ENCODE measurements at places on chromosomes 16 and 17.

- no peak for DNase-seq
These were observed 13.7 kb downstream of the HIC1 start for GRCh38 chr17:2068519-2069051.

- DNase-seq, result no peak
These were observed 15.7 kb downstream of the TMIGD1 start for GRCh38 chr17:30318155-30318554.

DNA sequence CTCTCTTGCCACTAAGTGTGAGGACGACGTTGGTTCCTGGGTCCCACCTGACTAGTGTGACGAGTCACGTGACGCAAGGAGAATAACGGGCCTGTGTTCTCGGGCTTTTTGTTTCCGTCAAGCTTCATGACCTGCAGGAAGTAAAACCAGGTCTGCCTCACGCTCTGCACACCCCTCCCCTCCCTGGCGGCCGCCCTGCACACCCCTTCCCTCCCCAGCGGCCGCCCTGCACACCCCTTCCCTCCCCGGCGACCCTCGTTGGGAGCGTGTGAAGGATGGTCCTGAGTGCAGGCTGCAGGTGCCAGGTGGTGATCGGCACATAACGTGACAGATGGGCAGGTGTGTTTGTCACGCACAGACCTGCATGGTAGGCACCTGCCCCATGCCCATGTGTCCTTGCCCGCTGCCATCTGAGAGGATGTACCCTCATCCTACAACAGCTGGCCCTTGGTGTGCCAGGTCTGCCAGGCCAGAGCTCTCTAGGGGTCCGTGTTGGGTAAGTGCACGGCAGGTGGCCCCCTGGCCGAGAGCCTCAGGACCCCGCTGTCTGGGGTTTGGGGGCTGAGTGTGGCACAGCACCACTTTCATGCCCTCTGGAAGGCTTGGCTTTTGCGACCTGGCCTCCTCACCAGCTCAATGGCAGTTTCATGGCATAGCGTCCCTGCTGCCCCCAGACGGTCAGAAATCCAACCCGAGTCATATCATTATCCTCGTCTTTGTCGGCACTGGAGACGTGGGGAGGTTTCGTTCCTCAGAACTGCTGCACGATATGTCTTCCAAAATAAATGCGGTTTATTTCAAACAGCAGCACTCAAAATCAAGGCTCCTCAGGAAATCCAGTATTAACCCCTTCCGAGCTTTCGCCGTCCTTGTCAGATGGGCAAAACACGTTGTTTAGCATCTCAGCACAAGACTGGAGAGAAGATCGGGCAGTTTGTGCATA is 191.8 kb upstream of the CHMP6 start:
- DNase-seq, result no peak

DNA sequence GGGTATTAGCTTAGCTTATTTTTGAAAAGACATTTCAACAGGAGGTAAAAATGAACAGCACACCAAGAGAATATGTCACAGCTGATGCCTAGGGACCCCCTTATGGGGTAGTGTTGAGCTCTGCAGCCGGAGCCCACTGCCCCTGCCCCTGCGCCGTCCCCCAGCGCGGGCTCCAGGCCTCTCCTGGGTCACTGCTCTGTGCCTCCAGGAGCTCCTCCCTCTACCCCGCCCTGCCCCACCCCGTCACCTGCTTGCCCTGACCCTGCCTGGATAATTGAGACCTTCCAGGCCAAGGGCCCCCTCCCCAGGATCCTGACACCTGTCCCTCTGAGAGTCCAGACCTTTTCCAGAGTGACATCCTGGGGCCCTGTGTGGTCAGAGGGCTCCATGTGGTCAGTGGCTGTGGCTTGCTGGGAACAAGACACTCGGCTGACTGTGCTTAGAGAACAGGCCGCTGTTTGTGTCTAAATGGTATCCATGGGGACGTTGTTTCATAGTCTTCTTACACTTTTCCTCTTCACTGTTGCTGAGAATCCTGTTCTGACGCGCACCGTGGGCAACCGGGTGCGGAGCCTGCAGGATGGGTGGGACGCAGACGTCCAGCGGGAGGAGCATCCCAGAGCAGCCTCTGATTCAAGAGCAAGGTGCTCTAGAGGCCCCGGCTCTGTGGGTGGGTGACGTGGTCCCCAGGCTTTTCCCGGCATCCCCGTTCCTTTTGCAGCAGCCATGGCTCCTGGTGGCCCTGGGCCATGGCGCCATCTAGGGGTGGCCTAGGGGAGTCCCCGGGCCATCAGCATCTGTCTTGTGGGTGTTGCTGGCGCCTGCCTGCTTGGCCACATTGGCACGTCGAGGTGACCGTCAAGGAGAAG is 20.0 kb upstream of the WFIKKN1 start:
- no peak for DNase-seq

DNA sequence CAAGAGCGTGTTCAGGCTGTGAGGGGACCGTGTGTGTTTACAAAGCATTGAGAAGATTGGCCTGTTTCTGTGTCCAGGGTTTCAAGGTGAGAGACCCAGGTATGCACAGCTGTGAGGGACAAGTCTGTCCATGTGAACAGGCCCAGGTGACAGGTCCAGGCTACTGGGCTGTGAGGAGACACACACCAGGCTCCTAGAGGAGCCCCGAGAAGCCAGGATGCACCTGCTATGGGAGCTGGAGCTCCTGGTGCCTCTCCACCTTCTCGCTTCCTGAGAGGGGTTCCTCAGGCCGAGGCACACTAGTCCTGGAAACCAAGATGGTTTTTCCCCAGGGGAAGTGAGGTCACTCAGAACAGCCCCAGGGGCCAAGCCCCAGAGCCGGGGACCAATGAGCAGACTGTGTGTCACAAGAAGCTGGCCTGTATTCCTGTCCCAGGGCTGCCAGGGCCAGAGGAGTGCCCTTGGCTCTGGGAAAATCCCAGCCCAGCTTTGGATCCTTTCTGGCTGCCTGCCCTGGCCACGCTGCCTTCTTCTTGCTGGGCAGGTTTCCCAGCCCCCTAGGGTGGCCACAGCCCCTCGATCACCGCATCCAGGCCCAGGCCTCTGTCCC is 153.4 kb upstream of the PLCG2 start:
- no peak for DNase-seq

DNA sequence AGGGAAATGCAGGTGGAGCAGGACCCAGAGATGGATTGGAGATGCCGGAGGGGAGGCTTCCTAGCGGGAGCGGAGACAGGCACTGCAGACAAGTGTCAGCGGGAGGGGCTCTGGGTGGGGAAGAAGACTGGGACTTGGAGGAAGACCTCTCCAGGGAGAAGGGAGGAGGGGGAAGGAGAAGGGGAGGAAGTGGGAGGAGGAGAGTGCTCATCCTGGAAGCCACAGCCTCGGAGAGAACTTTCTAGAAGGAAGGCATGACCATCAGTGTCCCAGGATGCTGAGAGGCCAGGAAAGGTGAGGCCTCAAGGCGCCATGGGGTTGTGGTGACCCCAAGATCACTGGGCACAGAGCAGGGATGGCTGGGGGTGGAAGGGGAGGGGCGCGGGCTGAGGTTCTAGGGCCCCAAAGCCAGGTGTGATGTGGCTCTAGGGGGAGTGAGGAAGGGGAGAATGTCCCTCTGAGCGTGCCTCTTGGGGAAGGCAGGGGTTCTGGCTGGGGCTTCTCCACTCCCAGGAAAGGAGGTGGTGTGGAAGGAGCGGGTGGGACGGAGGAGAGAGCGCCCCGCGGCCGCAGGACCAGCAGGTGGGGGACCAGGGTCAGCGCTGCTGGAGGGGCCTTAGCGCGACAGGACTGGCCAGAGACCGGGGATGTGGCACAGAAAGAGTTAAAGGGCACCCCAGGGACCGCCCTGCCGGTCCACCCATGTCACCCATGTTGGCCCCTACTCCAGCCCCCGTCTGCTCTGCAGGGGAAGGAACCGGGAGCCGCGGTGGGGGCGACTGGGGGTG is 900 bp upstream of the GCGR start:
- DNase-seq, result no peak

DNA sequence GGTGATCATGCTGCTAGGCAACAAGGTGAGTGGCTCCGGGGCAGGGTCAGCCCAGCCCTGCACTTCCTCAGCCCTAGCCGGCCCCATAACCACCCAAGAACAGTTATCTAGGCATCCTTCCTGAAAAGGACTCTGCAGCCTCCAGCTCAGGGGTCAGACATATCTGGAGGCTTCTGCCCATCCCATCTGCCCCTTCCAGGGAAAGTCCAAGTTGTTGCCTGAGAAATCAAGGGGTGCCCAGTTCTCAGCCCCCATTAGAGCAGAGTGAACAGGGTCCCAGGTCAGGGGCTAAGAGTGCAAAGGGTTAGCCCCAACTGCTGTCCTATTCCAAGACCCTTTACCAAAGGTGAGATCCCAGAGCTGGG is 4.1 kb upstream of the NHERF1 start:
- DNase-seq, result no peak

DNA sequence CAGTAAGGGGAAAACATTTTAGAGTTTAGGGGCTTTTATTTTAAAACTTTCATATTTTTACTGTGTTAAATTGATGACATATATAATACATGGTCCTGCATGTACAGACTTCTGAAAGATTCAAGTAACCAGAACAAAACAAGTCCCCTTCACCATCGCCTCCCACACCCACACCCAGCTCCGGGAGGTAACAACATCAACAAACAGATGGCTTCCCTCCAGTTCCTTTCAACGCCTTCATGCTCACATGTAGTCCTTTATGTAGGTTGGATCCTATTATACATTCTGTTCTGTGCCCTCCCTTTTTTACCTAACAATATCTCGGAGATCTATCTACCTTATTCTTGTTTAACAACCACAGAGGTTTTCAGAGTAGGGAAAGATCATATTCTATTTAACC is 30.5 kb downstream of the GINS3 start:
- DNase-seq, result no peak

DNA sequence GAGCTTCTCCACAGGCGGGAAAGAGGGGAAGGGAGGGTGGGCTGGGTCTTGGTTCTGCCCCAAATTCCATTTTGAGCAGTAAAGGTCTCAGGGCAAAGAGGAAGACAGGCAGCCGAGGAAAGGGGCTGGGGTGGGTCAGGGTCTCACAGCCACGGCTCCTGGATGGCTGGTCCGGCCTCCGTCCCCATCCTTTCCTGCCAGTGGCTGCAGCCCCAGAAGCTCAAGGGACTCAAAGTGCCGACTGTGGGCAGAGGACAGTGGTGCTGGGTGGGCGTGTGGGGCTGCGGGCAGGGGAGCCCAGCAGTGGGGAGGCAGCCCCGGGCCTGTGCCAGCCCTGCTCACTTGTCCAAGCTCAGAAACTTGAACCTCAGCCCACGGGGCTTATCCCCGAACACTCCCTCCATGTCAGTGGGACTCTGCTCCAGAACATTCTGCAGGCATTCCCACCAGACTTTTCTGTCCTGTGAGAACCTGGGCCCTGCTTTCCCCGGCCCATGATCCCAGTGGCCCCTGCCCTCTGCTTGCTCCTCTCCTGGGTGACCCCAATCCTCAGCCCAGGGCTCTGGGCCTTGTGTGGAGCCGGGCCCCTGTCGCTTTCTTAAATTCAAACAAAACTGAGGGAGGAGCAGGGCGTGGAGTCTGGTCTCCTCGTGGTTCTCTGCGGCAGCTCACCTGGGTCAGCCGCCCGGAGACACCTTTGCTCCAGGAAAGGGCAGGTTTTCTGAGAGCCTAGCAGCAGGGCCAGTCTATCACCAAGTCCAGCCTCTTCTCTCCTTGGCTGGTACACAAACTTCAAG is 117.8 kb upstream of the METRNL start:
- no peak for DNase-seq

- DNase-seq, result no peak
These were observed 975 bp downstream of the CHD9 start for GRCh38 chr16:53055541-53056391.

DNA sequence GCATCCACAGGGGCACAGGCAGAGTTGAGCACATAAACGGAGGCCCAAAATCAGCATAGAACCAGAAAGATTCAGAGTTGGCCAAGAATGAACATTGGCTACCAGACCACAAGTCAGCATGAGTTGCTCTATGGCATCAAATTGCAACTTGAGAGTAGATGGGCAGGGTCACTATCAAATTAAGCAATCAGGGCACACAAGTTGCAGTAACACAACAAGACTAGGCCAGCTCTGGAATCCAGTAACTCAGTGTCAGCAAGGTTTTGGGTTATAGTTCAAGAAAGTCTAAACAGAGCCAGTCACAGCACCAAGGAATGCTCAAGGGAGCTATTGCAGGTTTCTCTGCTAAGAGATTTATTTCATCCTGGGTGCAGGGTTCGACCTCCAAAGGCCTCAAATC is 12.9 kb downstream of the G6PC1 start:
- no peak for DNase-seq

DNA sequence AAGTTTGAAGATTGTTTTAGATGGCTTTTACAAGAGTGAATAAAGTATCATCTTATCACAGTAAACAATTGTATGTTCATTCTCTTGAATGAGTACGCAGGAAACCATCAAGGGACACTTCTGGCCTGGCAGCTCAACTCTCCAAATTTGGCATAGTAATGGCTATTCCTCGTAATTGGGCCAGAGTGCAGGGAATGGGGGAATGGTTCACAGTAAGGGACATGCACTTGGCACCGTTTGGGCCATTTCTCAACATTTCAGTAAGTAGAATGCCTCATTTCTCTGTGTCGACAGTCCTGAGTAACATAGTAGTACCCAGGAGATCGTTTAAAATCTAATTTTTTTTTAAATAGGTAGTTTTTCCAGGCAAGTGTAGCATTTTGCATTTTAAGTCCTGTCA is 309.6 kb downstream of the KCNJ2 start:
- DNase-seq, result no peak

Measured in stimulated activated CD8-positive, alpha-beta memory T cell treated with anti-CD3 and anti-CD28 coated beads, Interleukin-7, amount 100 ng/mL, for 1 hour (primary cell).